ENCODE measurements at places on chromosomes 3 and 15.

DNA sequence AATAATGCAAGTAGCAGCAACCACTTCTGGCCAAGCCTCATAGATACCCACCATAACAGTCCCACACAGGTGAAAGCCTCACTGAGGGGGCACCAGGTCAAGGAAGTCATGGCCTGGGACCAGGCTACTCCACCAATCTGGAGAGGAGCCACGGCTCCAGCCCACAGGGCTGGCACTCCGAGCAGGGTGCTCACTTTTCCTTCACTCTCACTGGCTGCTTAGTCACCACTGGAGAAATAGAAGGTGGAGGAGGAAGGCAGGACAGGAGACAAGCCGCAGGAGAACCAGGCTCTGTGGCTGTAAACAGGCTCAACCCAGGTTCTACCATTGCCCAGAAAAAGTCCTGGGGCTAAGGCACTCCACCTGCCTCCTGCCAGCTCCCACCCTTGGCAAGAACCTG is 1.2 kb downstream of the USP19 start:
- DNase-seq = no peak

GRCh38 chr3:29513236-29513635 is 232.4 kb downstream of the RBMS3 start:
- no peak for DNase-seq

- DNase-seq = no peak
Measured at GRCh38 chr3:136018876-136019275, 53.3 kb downstream of the PPP2R3A start.

DNA sequence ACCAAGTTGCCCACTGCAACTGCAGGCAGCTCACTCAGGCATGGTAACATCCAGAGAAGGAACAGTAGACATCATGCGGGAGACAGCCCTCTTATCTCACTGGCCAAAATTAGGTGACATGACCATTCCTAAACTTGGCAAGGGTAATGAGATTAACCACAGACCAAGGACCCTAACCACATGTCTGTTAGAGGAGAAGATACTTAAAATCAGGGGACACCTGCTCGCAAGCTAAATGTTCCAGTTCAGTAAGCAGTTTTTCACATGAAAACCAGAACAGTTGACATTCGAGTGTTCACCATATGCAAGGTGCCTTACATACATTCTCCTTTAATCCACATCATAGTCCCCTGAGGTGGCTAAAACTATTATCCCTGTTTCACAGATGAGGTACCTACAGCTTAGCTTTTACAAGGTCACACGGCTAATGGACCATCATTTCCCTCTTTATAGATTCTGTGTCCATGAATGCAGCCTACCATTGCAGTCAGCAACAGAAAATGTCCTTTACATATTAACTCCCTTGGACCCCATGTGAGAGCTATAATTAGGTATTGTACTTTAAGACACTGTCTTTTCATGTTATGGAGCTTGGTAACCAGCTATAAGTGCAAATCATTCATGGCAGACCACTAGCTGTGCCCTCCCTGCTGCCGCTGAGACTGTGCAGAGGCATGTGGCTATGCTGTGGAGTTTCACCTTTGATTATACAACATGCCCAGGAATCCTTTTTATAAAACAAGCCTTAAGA is 154.1 kb downstream of the LIPC start:
- no peak for DNase-seq

- no peak for DNase-seq
Measured at GRCh38 chr3:44628716-44629115, 3.9 kb downstream of the ZNF197 start.

All from SW480 (cell line).